CD4-positive, alpha-beta T cell treated with Interleukin-4 for 1 hour (primary cell): ENCODE measurements at places on chromosomes 11 and 22.

GRCh38 chr11:12113294-12113693 is 2.9 kb downstream of the MICAL2 start:
- DNase-seq: no peak

DNA sequence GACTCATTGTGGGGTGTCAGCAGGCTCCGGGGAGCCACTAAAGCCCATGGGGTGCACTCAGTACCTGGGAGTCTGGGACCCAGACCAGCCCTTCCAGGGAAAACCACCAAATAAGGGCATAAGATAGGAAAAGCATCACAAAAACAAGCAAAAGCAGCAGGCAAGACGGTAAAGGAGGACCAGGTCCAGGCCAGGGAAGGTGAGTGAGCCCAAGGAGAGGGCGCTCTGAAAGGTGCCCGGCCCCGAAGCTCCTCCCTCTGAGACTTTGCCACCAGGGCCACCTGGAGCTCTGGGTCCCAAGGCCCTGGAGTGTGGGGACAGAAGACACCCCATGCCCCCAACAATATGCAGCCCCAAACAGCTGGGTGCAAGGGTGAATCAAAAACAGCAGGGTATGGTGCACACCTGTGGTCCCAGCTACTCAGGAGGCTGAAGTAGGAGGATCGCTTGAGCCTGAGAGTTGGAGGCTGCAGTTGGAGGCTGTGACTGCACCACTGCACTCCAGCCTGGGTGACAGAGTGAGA is 5.2 kb upstream of the IL17REL start:
- DNase-seq: no peak

GRCh38 chr22:19815093-19815822 is 39.4 kb downstream of the GNB1L start:
- no peak for DNase-seq

- no peak for DNase-seq
Observed at GRCh38 chr22:29112681-29113080, 39.8 kb downstream of the KREMEN1 start.

DNA sequence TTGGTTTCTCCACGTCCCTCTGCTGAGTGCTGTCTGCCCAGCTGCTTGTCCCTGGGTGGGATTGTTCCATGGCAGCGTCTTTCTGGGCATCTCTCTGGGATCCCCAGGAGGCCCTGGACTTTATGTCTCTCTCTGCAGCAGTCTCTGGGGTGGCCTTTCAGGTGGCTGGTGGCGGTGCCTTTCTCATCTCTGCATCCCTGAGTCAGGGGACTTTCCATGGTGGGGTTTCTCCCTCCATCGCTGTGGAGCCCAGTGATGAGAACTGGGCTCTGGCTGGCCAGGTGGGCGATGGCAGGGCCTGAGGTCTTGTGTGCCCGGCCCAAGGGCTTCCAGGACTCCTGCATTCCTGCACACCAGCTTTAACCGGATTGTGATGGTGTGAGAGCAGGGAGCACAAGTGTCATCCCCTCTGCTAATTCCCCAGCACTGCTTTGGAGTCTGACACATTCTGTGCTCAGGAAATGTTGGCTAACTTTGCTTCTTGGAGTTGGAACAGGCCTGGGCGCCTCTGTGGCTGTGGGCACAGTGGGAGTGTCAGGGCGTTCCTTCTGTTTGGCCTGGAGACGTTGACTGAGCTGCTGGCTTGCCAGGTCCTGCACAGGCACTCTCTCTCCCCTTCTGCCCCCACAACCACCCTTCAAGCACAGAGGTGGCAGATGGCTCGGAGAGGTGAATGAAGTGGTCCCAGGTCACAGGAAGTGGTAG is 27.9 kb downstream of the FAM83F start:
- no peak for DNase-seq
